Kidney (tissue), 22 donors: ENCODE measurements at places on chromosomes 4 and X.
A peak's percentile ranks its signal among the peaks of the same experiment; 100 is the strongest.

DNA sequence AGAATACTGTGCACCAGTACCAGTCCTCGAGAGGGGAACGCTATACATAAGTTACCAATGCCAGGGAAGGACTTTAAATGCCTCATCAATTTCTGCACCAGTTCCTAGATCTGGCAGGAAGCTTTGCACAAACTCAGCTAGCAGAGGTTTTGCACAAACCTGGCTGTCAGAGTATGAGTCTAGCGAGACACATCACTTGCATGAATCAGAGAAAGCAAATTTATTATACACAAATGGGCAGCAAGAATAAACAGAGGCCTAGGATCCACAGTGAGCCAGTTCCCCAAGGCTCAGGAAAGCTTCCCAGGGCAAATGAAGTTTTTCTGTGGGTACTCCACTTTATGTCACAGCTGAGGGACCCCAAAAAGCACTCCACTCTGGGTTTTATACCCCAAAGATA lies 523.5 kb downstream of the CFAP47 start:
- no peak for DNase-seq

DNA sequence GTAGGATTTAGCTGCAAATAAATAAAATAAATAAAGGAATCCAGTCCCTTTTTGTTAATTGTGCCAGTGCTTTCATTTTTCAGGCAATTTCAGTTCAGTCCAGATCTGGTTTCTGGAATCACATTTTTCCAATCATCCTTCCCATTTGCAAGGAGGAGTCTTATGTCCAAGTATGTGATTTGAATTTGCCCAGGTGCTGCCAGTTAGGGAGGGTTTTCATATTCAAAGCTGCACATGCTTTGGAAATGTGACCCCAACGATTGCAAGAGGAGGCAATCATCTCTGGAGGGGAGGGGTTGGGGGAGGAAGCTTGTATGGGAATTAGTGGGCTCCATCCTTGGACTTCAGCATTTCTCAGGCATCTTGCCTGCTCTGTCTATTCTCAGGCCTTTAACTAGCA lies 4.4 kb downstream of the PLAC1 start:
- no peak for DNase-seq

- DNase-seq = no peak
Measured at GRCh38 chr4:159398236-159398638, 295.4 kb downstream of the RAPGEF2 start.

DNA sequence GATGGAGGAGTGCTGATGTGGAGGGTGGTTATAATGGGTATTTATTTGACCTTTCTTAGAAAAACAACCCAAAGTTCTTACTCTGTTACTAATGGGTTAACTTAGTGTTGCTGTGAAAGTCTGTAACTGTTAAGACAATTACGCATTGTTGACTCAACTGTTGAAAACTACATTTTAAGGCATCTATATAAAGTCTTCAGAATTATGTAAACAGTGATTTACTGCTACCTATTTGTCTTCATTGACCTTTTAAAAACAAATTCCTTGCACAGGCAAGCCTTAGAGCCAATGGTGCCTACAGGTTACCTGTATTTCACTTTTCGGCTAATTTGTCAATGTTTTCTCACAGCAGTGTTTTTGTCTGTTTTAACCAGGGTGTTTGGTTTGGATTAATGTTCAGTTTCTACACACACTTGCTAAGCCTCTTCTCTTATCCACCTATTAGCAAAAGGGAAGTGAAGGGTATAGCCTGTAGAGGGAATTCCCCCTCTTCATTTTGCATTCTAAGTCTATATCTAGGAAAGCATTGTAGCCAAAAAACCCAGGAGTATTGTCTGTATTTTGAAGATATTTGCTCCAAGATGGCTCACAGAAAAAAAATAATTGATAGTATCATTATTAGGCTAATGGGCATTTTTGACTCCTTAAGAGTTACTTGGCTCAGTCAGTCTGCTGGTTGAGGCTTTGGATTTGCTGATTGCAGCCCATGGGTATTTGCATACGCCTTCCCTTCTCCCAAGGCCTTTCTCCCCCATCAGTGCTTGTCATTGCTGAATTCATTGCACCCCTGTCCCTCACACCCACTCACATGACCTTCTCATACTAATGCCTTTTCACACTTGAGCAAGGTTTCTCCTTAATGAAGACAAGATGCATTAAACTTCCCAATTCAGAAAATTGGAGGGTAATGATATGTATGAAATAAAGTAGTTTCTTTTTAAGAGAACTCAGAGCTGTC lies 30.5 kb downstream of the AFF1 start:
- no peak for DNase-seq

DNA sequence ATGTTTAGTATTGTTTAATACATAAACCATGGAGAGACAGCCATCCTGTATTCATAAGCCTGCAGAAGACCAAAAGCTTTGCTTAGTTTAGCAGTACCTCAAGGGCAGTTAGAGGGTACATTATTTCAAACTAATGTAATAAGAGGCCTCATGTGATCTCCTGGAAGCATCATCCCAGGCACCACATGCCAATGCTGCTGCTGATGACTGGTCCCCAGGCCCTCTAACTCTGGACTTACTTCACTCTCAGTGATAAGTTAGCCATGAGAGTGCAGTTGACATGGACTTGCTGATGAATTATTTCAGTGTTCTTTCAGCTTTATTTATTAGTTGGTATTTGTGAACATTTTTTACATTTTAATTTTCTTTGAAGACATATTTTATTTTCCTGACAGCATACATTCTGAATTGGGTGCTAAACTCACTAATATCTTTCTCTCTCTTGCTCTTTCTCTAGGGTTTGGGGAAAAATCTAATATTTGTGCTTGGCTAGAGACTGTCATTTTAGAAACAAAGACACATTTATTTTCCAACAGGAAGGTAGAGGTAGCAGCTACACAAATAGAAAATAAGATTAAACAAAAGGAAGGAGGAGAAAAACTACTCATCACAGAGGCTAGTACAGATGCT lies 207.8 kb downstream of the NPFFR2 start:
- DNase-seq = no peak

- DNase-seq = no peak
Measured at GRCh38 chr4:102387552-102388150, 42.4 kb upstream of the SLC39A8 start.

DNA sequence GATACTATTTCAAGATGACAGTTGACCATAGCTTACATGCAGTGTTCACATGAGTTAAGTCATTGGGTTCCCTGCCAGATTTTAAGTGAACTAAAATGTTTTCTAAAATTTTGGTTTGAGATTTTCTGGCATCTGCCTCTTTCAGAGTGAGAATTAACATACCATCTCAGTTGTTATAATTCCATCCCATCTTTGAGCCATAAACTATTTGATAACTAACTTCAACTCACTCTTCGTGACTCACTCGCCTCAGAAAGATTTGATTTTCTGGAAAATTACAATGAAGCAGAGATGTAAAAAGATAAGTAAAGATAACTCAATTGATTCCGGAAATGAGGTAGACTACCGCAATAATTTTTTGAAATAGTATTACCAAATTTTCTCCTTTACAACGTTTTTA lies 61.8 kb downstream of the HMGB2 start:
- DNase-seq = no peak

DNA sequence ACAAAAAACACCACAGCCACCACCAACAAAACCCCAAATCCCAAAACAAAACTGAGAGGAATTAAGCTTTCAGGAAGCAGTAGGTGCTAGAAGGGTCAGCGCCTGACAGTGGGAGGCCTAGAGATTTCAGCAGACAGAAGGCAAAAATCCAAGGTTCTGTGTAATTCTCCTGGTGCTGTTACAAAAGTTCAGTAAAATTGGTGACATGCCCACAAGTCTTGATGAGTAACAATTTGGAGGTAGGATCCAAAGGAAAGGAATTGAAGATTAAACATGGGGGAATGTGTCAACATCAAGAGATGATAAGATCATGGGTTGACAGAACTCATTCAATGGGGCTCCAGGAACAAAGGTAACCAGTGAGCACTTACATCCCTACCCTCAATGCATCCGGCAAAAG lies 653.8 kb upstream of the CPEB2 start:
- no peak for DNase-seq

- peak; percentile 74 for DNase-seq
Measured at GRCh38 chrX:40651620-40652223, 4.4 kb upstream of the CXorf38 start.

- no peak for DNase-seq
Measured at GRCh38 chr4:67779631-67780030, 25.4 kb upstream of the GNRHR start.

GRCh38 chrX:119507206-119507605 lies 39.0 kb downstream of the SLC25A5 start:
- DNase-seq = no peak
